ENCODE measurements at places on chromosomes 6 and 20. TPM values are rescaled to one million over a fixed set of nuclear protein-coding genes. Genes with fewer than 3 reads are reported as not detected.

GRCh38 chr6:156618600-156619205 is 158.5 kb upstream of the ARID1B start:
- DNase-seq: no peak
- no peaks in the 10 kb centered on the region for H3K27me3 ChIP-seq
- no peak overlapping the region for H3K4me3 ChIP-seq
- H3K36me3 ChIP-seq: no peaks in the 10 kb centered on the region
- no peaks in the 10 kb centered on the region for H3K4me1 ChIP-seq

- H3K27me3 ChIP-seq: no peaks in the 10 kb centered on the region
- no peak overlapping the region for H3K27ac ChIP-seq
- DNase-seq: no peak
- no peaks in the 10 kb centered on the region for H3K36me3 ChIP-seq
Measured at GRCh38 chr20:17794400-17794799, 94.6 kb downstream of the BANF2 start.

- DNase-seq: no peak
- H3K4me1 ChIP-seq: no peaks in the 10 kb centered on the region
- no peaks in the 10 kb centered on the region for H3K27me3 ChIP-seq
- H3K36me3 ChIP-seq: no peaks in the 10 kb centered on the region
- no peak overlapping the region for H3K27ac ChIP-seq
Measured at GRCh38 chr6:166024252-166024651, 143.4 kb downstream of the TBXT start.

DNA sequence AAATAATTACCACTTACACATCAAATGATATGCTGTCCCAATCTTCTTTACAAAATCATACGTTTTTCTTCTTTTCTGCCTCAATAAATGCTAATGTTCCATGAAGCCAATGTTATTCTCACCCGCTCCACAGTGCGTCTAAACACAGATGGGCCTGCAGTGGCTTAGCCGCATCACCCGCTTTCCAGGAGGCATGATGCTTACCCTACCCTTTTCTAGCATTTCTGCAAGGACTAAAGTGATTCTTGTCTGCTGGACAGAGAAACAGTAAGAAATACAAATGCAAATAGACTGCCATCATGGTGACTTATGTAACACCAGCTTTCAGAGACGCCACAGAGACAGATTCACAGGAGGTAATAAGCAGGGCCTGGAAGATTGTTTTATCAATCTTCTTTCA is 104.4 kb downstream of the RNASET2 start:
- no peak for DNase-seq
- no peak overlapping the region for H3K4me3 ChIP-seq
- no peaks in the 10 kb centered on the region for H3K4me1 ChIP-seq

The CTSZ gene
- 191 TPM for total RNA-seq

The HTR1B gene
- total RNA-seq: not detected

The SCRT2 gene
- total RNA-seq: not detected

The PTPRA gene
- 33.6 TPM for total RNA-seq

Measured in PC-3 (cell line).